Inflammatory macrophage treated with lipopolysaccharide for 4 hours (primary cell): ENCODE measurements at places on chromosomes 7 and 10.

DNA sequence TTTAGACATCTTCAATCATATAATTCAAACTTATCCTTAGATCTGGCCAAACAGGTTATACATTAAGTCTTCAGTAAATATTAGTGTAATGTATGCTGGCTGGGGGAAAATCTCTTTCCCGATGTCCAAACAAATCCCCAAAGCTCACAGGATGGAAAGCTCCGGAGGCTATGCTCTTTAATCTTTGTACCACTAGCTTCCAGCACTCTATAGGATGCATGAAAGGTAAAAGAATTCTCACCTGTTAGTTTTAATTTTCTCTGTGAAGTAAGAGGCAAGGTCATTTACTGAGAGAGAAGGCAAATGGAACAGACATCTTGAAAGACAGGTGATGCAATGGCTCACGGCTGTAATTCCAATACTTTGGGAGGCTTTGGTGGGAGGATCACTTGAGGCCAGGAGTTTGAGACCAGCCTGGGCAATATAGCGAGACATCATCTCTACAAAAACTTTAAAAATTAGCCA lies 99.8 kb upstream of the KIF5B start:
- DNase-seq: no peak

DNA sequence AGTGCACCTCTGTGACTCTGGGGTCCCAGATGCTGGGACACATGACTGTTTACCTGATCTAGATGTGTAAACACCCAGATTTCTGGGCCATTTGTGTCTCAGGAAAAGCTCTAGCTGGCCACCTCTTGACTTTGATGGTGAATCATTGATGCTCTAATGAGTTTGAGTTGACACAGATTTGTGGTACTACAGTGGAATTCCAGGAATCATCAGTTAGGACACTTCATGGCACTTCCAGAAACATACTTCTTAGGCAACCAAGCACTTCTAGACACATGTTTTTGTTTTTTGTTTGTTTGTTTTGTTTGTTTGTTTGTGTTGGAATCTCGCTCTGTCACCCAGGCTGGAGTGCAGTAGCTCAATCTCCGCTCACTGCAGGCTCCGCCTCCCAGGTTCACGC lies 302.2 kb upstream of the ZMIZ1 start:
- DNase-seq: no peak

DNA sequence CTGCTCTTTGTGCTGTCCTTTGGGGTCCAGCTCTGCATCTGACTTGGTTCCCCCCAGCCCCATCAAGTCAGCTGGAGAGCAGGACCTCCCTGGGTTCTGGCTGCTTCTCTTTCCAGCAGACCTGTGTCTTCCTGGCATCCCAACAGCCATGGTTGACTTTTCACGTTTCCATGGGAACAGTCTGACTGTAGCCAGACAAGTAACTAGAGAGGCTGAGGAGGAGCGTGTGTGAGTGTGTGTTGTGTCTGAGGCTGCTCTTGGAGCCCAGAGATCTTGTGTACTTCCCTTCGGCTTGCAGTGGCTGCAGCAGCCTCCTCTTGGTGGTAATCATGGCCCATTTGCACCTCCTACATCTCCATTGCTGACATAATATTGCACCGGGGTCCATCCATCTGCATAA lies 332.0 kb downstream of the RPS24 start:
- no peak for DNase-seq

GRCh38 chr7:47683485-47683898 lies 101.6 kb upstream of the TNS3 start:
- no peak for DNase-seq

DNA sequence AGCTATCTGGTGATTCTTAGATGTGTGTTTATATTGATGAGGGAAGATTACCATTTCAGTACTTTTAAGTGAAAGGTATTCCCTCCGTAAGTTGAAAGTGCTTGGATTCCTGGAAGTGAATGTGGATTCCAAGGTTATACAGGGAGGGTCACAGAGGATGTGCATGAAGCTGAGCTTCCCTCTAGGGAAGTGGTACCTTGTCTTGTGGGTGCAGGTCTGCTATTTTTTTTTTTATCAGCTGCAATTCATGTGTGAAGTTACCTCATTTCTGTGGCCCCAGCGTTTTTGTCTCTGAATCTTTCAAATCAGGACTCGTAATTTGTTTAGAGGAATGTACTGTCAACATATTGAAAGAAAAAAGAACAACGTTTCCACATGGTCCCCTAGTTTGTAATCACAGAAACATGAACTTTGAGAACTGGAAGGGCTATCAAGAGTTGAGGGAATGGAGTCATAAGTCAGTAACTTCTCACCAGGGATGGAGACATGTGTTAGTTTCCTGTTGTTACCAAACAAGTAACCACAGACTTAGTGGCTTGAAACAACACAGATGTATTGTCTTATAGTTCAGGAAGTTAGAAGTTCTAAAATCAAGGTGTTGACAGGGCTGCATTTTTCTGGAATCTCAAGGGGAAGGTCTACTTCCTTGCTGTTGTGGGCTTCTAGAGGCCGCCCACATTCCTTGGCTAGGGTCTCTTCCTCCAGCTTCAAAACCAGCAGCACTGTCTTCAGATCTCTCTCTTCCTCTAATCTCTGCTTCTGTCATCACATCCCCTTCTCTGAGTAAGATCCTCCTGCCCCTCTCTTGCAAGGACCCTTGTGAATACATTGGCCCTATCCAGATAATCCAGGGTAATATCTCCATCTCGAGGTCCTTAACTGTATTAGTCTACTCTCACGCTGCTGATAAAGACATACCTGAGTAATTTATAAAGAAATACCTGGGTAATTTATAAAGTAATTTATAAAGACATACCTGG lies 64.4 kb downstream of the RAB18 start:
- peak; percentile 52 for DNase-seq

DNA sequence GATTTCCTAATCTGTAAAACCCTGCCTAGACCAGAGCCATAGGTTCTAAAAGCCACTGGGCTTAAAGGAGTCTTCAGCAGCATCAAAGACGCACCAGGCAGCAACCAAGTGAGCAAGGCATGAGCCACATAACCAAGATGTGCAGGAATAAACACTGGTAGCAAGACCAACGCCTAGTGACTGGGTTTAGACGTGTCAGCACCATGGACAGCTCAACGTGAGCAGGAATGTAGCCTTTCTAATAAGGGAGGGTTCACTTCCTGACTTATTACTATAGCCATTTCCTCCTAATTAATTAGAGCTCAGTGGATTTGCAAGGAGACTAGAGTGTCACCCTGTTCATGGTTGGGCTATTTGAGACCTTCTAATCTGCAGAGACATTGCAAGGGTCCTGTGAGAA lies 223.7 kb downstream of the LHFPL3 start:
- peak; percentile 8 for DNase-seq

DNA sequence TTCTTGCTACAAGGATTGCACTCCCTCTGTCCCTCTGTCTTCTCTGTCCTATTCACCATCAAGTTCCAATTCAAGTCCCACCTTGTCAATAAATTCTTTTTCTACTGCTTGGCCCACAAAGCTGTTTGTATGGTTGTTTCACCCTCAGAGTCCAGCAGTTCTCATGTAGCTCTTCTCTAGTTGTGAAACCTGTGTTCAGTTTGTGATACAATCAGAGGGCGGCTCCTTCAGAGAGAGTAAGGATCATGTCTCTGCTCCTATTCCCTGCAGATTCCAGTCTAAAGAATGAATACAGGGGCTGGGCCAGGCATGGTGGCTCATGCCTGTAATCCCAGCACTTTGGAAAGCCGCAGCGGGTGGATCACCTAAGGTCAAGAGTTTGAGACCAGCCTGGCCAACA lies 126.6 kb upstream of the BET1 start:
- DNase-seq: no peak

DNA sequence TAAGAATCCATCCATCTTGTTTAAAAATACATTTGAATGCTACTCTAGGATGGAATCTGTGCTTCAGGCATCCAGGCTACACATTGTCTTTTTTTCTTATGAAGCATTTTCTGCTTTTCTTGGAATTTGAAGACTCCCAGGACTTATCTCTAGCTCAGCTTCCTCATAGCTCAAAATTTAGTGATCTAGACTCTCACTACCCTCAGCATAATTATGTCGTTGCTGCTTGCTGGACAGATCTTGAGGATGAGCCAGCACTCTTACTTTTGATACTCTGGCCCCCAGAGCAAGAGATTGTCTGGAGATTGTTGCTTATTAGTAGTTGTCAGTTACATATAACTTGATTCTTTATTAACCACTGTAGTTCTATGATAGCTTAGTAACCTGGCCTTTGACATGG lies 83.3 kb upstream of the FGL2 start:
- DNase-seq: no peak

DNA sequence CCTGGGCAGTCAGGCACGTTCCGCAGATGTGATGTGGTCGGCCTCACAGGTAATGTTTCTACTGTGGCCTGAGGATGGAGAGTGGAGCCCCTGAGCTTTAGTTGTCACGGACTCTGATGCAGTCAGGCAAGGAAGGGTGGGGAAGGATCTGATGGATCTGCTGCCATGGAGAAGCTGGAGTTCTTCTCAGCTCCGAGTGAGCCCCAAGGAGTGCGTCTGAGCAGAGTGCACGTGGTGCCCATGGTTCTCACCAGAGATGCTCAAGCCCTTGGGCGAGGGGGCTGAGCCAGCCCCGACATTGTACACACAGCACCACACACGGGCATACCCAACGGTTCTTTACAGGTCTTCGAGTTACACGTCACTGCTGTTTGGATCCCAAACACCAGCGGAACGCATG lies 192.5 kb downstream of the EBF3 start:
- DNase-seq: no peak

GRCh38 chr7:128152721-128153120 lies 88.4 kb upstream of the LEP start:
- no peak for DNase-seq

GRCh38 chr10:69939061-69939460 lies 113.6 kb upstream of the MACROH2A2 start:
- peak; percentile 69 for DNase-seq

DNA sequence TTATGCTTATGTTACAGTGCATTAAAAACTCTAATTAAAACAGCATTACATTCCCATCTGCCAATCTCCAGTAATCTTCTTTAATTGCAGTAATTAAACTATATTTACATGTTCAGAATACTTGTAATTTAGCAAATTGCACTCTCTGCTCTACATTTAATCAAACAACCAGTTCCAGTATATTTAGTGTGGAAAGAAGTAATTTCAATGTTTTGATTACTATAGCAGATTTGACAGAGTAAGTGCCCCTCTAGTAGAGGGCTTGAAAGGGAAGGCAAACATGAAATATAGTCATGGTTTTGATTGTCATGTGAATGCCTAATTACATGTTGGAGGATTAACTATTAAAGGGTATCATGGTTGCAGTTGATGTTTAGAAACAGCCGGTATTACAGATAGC lies 739.7 kb downstream of the AUTS2 start:
- DNase-seq: no peak

DNA sequence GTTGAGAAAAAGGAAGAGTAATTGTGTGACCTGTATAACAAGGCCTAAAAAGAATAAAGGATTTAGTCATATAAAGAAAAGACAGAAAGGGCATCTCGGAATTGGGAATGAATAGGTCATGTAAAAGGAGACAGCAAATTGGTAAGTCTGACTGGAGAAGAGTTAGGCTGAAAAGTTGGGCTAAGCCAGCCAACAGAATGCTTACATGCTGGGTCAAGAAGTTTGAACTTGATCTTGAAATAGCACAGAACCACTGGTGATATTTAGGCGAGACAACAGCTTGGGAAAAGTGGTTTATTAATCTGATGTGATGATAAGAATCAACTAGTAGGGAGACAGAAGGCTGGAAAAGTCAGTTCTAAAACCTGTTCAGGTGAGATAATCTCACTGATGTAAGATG lies 4.8 kb downstream of the IDE start:
- no peak for DNase-seq

DNA sequence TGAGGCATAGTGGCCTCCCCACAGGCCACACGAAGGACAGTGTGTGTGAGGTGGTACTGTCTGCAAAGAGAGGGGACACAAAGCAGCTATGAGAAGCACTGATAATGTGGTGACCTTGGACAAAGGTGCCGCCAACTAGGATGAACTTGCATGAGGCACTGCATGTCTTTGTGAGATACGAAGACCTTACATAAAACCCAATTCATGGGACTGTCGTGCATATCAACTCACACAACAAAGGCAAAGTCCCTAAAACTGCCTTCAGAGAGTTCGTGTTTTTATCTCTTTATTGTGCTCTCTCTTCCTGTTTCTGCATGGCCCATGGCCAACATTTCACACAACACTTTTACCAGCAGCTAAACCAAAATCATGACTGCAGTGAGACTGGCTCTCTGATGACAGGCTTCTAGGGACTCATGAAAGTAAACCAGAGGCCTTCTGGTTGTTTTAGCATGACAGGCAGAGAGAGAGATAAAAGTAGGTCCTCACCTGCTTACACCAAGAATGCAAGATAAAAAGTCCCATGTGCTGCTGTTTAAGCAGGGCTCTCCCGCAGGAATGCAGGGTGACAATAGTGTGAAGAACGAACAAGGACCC lies 347.8 kb downstream of the ELMO1 start:
- DNase-seq: no peak

DNA sequence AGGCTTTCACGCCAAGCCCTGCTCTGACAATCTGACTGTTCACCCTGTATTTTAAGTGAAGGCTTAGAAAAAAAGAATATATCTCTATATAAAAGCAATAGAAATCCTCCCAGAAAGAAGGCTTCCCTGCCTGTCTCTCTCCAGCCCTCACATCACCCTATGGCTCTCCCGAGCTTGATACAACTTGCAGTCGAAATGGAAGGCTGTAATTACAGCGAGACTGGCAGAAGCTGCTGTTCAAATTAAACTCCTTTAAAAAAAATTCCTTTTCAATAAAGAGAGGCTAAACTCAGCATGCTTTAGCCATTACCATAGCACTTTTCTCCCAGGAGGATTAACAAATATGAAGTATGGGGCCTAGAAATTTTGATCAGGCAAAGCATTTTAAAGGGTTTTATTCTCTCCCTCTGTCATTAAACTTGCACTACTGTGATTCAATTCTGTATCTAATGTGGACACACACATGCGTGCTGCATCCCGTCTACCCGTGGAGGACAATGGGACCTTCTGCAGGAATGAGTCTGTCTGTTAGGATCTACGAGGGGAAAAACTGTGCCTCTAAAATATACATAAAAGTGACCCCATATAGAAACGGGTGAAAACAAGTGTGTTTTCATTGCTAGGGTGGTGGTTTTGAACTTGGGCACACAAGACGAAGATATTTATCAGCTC lies 223.8 kb downstream of the USP6NL start:
- DNase-seq: no peak

DNA sequence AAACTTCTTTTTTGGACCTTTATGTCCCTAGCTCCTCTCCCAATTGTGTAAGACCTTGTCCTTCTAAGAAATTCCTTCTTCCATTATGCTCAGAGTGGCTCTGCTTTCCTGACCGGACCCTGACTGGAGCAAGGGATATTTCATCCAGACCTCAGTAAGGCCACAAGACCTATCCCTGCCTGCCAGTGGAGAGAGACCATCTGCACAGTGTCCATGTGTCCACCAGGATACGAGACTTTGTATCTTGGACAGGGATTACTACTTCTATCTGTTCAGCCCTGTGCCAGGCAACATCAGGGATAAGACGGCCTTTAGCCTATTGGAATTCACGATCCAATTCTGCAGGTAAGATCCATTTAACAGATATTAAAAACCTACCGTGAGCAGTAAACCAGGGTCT lies 7.2 kb upstream of the ATOH7 start:
- DNase-seq: no peak
